ENCODE measurements at places on chromosomes 2 and 18.

DNA sequence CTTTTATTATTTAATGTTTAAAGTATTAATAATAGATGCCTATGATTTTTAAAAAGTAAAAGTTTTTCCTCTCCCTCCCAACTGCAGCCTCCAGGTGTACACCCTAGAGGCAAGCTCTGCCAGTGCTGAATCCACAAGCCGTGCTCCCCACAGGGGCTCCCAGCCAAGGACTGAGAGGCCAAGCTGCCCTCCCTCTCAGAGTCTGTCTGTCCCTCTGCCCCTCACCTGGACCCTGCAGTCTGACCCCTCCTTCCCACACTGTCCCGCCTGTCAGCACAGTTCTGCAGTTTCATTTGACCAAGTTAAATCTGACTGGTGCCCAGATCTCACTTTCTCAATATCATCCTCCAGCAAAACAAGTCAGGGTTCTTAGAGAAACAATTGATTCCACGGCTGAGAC lies 14.8 kb upstream of the PROC start:
- DNase-seq = no peak

DNA sequence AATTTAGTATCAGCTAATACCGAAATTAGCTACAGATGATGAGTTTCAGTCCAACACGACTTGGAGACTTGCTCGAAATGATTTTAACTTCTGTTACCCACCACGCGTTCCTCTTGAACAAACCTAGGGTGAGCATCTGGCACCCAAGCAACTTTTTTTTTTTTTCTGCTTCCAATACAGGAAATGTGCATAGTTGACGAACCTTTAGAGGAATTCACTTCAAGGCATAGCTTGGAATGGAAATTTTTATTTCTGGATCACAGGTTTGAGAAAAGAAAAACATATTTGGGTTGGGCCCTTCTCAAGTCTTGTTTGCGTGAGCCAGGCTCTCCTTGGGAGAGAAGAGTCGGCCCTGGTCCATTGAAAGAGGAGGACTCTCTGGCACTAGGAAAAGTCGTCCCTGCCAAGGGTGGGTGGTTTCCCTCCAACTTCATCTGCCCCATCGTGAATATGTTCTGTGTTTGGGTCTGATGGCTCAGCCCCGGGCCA lies 37.4 kb upstream of the RPL31 start:
- no peak for DNase-seq

DNA sequence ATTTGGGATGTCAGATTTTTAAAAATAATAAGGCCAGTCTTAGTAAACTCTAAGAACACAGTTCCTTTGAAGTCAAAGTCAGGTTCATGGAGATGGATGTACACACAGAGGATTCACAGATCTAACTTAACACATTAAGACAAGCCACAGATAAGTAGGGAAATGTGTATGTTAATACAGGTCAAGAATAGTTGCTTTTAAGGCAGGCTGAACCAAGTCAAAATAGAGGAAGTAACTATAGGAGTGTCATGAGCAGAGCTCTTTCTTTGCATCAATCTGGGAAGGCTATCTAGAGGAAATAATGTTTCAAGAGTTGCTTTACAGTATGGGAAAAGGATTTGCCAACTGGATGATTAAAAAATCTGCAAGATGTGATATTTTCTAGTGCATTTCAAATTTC lies 128.0 kb upstream of the FBXO11 start:
- no peak for DNase-seq

- DNase-seq = no peak
Measured at GRCh38 chr2:69013142-69013839, at the start of gene ANTXR1. TSS of gene ANTXR1 (plus strand) at chr2:69013179. CDS start at chr2:69013500, 321 bp downstream.

- DNase-seq = peak; percentile 37
Measured at GRCh38 chr18:46555724-46556123, 101.3 kb downstream of the LOXHD1 start.
